Fibroblast of skin of right quadriceps (primary cell): ENCODE measurements at places on chromosomes 2 and 18.

GRCh38 chr2:55401124-55401523 lies 18.5 kb downstream of the CCDC88A start:
- DNase-seq, result no peak

GRCh38 chr2:182763311-182763912 lies 47.4 kb downstream of the DNAJC10 start:
- peak; percentile 20 for DNase-seq

GRCh38 chr18:41814651-41815050 lies 140.4 kb upstream of the PIK3C3 start:
- DNase-seq, result no peak

GRCh38 chr2:75960472-75961009 lies 249.8 kb upstream of the GCFC2 start:
- no peak for DNase-seq

GRCh38 chr2:37871456-37872191 lies 53.5 kb upstream of the RMDN2 start:
- peak; percentile 93 for DNase-seq

DNA sequence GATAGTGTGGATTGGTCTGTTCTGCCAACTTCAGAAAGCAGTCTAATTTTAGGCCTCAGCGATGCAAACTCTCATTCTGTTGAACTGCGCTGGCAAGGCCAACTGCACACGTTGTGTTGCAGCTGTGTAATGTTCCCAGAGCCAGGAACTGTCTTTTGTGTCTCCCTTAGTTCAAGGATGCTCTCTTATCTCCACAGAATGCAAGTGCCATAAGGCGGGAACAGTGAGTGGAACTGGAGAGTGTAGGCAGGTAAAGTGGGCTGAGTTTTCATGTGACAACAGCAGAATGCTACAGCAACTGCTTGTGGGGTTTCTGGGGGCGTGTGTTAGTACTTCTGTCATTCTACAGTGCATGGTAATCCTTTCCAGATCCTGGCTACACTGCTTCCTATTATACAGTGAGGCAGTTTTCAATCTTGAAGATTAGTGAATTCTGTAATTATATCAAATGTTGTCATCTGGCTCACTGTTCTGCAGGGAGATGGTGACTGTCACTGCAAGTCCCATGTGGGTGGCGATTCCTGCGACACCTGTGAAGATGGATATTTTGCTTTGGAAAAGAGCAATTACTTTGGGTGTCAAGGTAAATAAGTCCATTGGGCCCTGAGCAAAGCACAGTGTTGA lies 125.8 kb downstream of the LAMA3 start:
- DNase-seq, result no peak
